ENCODE measurements at places on chromosomes 16 and 17.

DNA sequence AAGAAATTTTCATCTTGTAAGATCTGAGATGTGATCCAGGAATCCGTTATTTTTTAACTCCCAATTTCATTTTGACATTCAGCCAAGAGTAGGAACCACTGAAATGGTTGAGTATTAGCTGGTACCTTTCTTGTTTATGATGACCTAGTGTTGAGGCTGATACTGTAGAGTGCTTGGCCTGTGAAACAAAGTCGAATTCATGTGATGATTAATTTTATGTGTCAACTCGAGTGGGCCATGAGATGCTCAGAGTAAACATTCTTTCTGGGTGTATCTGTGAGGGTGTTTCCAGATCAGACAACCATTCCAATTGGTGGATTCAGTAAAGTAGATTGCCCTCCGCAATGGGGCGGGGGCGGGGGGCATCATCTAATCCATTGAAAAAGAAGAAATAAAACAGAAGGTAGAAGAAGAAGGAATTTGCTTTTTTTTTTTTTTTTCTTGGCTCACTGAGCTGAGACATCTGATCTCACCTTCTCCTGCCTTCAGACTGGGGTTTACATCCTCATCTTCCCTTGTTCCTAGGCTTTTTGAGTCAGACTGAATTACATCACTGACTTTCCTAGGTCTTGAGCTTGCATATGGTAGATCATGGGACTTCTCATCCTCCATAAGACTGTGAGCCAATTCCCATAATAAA is 264.6 kb upstream of the KCNJ16 start:
- no peak for DNase-seq

- DNase-seq: no peak
Measured at GRCh38 chr17:78624324-78625151, 47.3 kb upstream of the DNAH17 start.

GRCh38 chr17:69898601-69899000 is 176.4 kb upstream of the KCNJ16 start:
- DNase-seq: no peak

DNA sequence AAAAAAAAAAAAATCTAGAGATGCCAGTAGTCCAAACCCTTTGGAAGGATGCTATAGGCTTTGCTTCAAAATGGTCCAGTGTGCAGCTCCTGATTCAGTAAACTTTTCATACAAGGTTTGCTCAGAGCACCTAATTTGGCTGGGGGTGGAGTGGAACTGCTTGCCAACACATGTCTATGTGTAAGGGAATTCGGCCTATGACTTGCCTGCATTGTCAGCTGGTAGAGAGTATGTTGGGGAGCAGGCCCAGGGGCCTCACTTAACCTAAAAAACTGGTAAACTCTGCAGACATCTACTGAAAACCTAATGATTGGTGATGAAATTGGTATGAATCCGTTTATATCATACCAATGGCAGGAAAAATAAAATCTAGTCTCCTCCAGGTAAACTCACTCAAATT is 1.5 kb upstream of the MFSD6L start:
- no peak for DNase-seq

DNA sequence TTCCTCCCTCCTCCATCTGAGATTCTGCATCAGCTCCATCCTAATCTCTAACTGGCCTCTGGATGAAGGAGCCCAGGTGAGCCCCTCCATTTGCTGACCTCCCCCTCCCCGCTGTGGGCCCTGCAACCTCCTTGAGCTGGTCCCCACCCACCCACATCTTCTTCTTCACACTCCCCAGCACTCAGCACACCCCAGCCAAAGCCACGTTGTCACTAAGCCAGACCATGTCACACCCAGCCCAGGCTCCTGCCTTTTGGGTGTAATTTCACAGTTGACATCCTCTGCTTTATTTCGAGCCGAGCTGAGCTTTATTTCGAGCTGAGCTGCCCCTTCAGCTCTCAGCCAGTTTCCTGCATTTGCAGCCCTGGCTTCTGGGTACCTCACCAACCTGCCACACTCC is 282.7 kb upstream of the TNRC6C start:
- no peak for DNase-seq

DNA sequence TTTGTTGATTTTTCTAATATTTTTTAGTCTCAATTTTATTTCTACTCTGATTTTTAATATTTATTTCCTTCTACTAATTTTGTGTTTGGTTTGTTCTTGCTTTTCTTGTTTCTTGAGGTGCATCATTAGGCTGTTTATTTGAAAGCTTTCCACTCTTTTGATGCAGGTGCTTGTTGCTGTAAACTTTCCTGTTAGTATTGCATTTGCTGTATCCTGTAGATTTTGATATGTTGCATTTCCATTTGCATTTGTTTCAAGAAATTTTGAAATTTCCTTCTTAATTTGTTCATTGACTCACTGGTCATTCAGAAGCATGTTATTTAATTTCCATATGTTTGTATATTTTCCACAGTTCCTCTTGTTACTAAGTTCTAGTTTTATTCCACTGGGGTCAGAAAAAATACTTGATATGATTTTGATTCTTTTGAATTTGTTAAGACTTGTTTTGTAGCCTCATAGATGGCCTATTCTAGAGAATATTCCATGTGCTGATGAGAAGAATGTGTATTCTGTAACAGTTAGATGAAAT is 43.1 kb upstream of the NACA2 start:
- no peak for DNase-seq

GRCh38 chr16:29820271-29820701 is at the start of gene MVP:
TSS of gene MVP (plus strand) at chr16:29820462. CDS start at chr16:29830550, 10,088 bp downstream.
- peak; percentile 47 for DNase-seq

DNA sequence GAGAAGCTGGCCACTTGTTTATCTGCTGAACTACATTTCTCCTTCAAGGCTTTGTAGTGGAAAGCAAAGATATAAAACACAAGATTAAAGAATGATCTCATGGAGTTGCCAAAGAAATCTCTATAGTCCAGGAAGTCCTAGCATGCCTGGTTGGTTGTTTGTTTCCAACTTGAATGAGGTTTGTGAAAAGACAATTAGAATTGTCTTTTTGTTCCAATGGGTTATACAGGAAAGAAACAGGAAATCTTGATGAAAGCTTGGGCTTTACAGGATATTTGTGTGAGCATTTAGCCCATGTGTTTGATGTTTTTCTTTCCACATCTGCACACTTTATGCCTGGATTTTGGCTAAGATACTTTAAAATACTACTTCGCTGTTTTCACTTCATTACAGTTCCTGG is 273.4 kb downstream of the CEP112 start:
- DNase-seq: no peak

- DNase-seq: no peak
Measured at GRCh38 chr17:79046916-79047280, 22.9 kb downstream of the C1QTNF1 start.

GRCh38 chr17:46958041-46958591 is 20.9 kb downstream of the RPRML start:
- DNase-seq: no peak

DNA sequence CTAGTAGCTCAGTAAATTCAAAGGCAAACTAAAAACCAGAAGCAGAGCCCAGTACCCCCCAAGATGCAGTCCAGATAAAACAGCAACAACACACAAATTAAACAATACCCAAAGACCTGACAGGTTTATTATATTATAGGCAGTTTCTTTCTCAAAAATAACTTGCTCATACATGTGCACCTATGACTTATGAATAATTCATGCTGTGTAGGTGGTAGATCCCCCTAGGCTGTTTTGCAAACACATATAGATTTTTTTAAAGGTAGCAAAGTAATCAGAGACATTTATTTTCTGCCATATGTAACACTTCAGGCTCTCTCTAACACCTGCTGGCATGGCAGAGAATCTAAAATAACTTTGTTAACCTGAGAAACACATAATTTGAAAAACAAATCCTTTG is 27.2 kb downstream of the CACNG1 start:
- DNase-seq: no peak

GRCh38 chr16:75861311-75862097 is 135.2 kb upstream of the CPHXL start:
- no peak for DNase-seq

DNA sequence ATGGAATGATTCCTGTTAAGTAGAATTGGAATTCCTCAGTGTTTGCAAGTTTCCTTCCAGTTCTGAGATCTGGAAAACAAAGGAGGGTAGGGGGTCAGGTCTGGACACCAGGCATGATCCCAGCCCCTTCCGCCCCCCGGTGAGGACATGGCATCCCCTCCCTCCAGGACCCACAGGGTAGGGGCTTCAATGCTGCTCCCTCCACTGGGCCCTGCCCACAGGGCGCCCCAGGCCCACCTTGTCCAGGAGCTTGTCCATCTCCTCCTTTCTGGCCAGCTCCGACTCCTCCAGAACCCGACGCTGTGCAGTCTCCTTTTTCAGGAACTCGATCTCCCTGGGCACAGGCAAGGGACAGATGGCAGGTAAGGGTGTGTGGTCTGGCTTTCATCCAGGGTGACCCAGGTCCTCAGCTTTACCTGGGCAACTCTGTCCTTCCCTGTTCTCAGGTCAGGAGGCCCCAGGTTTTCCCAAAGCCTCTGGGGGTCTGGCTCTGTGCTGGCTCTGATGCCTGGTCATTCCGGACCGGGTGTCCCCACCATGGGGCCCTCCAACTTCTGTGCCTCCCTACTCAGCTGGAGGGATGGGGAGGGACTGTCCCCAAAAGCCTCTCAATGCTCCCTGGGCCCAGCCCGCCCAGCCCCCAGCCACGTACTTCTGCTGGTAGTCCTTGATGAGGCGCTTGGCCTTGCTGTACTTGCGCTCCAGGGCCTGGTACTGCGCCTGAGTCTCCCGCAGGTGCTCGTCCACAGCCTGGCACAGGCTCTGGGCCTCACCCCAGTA is 5.5 kb upstream of the SAMD14 start:
- no peak for DNase-seq

DNA sequence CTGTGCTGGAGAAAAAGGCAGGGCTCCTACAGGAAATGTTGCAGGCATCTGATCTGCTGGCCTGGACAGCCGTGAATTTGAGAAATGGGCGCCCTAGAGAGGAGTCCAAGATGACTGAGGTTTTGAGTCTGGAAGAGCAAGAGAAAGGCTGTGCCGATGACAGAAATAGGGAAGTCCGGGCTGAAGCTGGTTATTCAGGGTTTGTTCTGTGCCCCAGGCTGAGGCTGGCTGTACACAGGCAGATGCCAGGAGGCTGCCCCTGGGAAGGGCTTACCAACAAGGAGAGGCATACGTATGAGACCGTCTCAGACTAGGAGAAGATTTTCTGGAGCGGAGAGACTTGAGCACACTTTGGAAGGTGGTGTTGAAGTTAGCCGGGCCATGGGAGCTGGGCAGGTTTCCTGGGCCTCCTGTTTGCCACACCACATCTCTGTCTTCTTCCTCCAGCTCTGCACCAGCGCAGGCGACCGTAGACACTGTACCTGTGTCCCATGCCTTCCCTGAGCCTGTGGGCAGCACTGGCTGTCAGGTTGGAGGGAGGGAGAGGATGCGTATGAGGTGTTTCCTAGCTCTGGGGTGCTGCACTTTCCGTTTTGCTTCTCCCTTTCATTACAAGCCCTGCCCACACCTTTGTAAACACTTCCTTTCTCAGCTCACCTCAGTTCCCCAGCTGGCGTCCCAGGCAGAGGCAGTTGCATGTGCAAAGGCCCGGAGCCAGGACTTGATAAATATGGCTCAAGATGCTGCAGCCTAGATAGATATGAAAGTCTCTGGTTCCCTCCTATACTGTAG is 80.8 kb downstream of the SPECC1 start:
- DNase-seq: no peak

DNA sequence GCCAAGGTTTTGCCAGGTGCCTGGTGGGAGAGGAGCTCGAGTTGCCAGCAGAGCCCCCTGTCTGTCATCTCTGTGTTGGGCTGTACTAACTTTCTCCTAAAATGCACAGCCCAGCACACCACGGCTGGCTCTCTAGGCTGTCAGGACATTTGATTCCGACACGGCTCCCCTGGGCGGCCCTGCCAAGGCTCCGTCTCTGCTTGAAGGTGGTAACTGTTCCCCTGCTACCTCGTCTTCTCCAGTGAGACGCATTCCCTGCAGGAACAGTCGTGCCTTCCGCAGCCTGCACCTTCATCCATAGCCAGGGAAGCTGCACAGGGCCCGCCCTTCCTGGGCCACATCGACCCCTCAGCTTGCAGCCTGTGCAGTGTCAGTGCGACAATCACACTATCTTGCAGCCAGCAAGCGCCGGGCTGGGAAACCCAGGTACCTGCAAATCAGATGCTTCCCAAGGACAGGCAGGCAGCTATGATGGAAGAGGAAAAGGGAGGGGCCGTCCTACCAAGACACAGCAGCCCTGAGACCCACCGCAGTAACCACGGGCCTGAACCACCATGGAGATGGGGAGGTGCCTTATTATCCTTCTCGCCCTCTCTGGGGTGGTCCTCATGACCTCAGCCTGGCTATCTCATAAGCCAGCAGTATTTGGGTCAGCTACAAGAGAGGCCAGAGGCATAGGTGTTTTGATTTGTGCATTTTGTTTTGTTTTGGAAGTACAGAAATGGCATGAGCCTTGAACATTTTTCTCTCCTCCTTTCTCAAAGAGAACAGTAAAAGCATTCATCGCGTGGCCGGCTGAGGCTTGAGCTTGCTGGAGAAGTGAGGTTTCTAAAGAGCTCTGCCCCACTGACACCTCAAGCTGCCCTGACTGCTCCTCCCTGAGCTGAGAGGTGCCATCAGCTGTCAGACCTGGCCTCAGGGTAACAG is 361.7 kb upstream of the TNRC6C start:
- no peak for DNase-seq

DNA sequence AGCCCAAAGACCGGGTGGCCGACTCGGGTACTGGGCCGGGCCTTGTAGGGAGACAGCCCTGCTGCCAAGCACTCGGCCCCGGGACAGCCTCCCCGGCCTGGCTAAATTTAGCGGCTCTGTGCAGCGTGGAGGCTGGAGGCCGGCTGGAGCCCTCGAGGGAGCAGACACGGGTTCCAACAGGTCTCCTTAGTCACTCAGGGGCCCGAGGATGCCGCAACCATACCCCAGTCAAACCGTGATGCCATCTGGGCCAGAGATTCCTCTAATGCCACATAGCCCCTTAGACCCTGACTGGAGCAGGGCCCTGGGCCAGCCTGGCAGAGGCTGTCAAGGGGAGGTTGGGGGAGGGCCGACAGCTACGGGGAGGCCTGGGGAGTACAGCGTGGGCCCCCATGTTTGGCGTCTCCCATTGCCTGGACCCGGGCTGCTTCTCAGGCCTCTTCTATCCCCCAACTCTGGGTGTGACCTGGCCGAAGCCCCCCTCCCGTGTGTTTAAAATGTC is 2.9 kb upstream of the P2RX1 start:
- no peak for DNase-seq

- DNase-seq: peak; percentile 48
Measured at GRCh38 chr17:78131172-78132083, 857 bp downstream of the TMC8 start.

GRCh38 chr17:61970030-61970429 is 42.2 kb upstream of the INTS2 start:
- no peak for DNase-seq

DNA sequence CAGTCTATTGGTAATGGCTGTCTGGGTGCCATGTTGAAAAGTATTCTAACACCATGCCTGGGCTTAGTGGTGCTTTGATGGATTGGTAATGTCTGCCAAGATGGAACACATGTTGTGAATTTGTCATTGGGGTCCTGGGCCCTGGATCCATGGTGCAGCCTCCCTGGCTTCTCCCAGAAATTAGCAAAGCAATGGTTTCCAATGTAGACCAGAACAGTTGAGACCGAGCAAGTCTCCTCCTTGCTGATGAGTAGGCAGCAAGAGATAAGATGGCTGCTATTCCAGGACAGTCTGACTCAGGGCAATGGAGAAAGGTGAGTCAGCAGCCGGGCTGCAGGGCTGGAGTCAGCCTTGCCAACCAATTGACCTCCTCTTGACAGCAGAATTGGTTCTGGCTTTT is 30.8 kb downstream of the GPR139 start:
- no peak for DNase-seq

All from naive B cell (primary cell).